ENCODE measurements at places on chromosomes 5 and 9. TPM values are rescaled to one million over a fixed set of nuclear protein-coding genes. Genes with fewer than 3 reads are reported as not detected.

The CYLC2 gene
- total RNA-seq = not detected

The LSM11 gene
- total RNA-seq = 6.1 TPM

The SOHLH1 gene
- not detected for total RNA-seq

The PTGES gene
- total RNA-seq = not detected

The CDH9 gene
- total RNA-seq = not detected

The DNAJB5 gene
- 4.8 TPM for total RNA-seq

The KLHL9 gene
- total RNA-seq = 17.1 TPM

The SNCB gene
- total RNA-seq = not detected

The PIP5K1B gene
- 7.0 TPM for total RNA-seq

The LCNL1 gene
- total RNA-seq = 0.16 TPM

The RLN1 gene
- 0.73 TPM for total RNA-seq
